ENCODE measurements at places on chromosomes 1 and 21.

DNA sequence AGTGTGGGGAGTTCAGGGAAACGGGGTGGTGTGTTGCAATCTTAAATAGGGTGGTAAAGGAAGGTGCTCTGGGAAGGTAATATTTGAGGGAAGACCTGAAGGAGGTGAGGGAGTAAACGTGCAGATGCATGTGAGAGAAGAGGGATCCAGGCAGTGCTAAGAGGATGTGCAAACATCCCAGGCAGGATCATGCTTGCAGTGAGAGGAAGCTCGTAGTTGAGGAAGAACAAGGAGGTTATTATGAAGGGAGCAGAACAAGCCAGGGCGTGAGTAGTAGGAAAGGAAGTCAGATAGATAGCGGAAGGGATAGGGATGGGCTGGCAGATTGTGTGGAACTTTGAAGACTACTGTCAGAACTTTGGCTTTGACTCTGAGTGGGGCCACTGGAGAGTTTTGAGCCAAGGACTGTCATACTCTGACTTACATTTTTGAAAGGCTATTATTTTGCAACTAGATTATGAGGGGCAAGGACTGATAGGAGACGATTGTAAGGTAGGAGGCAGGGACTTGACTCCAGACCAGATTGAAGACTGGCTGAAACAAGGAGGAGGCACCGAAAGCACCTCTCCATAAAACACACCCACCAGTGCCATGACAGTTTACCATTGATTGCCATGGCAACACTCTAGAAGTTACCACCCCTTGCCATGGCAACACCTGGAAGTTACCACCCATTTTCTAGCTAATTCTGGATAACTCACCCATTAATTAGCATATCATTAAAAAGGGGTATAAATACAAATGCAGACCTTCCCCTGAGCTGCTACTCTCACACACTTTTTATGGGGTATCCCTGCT, 67.0 kb downstream of the XCL2 start:
- DNase-seq, result no peak

DNA sequence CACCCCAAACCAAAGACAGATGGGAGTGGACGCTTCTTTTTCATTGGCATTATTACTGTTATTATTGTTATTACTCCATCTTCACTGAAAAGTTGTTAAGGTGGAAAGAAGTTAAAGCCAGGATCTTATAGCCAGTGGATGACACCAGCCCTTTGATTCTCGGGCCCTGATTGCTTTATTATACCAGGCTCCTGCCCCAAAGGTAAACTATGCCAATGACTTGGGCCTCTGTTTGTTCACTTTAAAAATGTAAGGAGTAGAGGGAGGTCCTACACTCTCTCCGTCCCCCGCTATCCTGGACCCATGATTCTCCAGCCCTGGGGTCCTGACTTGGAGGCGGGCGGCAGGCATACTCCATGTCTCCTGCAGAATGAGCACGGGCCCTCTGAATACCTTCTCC, 106.8 kb downstream of the TOMM20 start:
- DNase-seq, result no peak

DNA sequence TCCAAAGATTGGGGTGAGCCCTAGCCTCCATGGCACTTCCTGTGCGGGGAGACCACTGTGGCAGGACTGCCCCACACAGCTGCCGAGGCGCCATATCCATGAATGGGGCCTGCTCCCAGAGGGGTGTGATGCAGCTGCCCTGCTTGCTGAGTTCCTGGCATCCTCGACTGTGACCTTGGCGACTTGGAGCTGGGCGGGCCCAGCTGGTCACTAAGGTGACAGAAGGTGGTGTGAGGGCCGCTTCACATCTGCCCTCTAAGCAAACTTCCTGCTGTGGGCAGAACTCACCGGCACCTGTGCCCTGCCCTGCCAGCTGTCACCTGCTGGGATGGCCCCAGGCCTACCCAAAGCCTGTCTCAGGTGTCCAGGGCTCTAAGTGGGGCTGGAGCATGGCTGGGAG, 9.0 kb downstream of the TMEM61 start:
- no peak for DNase-seq

DNA sequence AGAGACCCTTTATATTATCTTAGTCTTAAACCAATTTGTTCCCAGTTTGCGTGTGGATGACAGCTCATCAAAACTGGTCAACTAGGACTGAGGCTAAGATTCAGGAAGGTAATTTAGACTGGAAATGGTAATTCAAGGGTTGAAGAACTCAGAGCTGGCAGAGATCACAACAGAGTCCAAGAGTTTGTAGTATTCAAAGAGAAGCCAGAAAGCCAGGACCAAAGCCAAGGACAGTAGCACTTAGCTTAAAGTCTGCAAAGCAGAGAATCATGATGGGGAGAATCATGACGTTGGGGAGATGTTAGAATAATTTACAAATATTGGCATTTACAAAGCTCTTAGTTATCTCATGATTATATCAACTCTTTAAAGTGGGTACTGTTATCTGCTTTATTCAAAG, 32.6 kb downstream of the RNF11 start:
- no peak for DNase-seq

DNA sequence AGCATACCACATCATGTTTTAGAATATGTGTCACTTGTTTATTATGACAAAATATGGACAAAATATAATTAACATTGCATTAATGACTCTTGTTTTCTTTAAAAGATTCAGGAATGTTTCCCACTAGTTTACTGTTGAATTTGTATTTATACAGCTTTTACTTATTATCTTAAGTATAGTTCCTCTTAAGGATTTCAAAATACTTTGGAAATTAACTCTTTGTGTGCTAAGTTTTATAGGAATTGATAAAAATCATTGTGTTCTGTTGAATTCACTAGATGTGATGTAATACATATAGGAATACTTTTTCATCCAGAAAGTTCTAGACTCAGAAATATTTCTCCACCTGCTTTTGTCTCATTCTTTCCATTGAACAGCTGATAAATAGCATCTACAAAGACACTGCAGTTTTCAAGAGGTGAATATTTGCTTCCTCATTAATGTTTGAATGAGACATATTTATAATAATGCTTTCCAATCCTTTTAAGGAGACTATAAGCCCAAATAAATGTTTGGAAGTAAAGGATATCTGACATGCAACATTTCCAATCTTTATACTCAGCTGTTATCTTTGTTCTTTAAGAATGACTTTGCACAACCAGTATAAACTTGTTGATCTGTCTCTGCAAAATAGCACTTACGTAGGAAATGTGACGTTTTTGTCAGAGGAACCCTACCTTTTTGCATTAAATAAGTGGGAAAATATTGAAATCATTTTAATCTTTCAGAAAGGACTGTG, 38.4 kb upstream of the SAMSN1 start:
- DNase-seq, result no peak

GRCh38 chr1:59173721-59174120, 123.2 kb upstream of the FGGY start:
- DNase-seq, result no peak

- no peak for DNase-seq
These were observed 3.6 kb upstream of the FOXD2 start for GRCh38 chr1:47434051-47434842.

DNA sequence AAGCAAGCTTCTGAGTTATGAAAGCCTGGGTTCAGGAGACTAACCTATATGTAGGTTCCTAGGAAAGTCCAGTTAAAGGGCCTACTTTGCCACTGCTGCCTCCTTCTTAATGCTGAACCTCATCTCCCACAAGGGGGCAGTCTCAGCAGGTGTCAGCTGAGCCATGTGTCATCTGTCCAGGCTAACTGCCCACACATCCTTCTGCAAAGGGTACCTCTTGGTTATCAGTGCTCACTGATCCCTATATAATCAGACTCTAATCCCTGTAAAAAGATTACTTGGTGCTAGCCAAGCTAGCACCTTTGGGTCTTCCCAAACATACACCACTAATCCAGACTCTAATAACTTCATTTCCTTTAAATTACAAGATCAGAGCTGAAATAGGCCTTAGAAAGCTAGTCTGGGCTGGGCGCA, 9.0 kb downstream of the PRDX1 start:
- peak; percentile 72 for DNase-seq

GRCh38 chr1:246597340-246597739, 31.1 kb downstream of the CNST start:
- no peak for DNase-seq

- DNase-seq, result no peak
These were observed 51.6 kb downstream of the ZNF644 start for GRCh38 chr1:90970208-90970607.

All from activated CD4-positive, alpha-beta memory T cell treated with anti-CD3 and anti-CD28 coated beads for 36 hours (primary cell).